Hippocampal formation (tissue), 2 donors: ENCODE measurements at places on chromosomes 2 and 18.

DNA sequence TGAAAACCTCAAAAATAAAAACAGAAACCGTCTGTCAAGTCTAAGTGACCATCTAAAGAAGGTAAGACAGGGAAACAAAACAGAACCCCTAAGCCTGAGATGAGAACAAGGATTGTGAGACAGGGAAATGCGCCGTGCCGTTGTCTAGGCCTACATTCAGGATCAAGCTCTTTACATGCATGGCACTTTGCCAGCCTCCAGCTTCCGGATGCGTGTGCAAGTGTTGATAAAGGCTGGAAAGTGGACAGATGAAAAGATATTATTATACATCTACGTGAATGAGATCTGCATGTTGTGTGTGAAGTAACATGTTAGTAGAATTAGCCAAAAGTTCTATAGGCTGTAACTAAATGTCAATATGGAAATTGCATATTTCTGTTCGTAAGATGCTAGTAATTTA lies 28.6 kb upstream of the TMEM87B start:
- no peak for DNase-seq

DNA sequence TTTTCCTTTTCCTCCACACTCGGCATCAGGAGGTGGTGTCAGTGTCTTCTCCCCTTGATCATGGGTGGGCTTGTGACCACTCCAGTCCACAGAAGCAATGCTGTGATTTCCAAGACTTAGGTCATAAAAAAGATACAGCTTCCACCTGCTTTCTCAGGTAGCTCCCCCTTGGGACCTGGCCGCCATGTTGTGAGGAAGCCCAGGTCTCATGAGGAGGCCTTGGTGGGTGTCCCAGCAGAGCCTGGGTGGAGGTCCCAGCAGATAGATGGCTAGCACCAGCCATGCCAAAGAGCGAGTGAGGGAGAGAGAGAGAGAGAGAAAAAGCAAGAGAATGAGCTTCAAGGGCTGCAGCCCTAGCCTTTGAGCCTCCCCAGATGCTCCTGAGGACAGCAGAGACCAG lies 16.0 kb downstream of the SLC66A2 start:
- DNase-seq, result no peak

DNA sequence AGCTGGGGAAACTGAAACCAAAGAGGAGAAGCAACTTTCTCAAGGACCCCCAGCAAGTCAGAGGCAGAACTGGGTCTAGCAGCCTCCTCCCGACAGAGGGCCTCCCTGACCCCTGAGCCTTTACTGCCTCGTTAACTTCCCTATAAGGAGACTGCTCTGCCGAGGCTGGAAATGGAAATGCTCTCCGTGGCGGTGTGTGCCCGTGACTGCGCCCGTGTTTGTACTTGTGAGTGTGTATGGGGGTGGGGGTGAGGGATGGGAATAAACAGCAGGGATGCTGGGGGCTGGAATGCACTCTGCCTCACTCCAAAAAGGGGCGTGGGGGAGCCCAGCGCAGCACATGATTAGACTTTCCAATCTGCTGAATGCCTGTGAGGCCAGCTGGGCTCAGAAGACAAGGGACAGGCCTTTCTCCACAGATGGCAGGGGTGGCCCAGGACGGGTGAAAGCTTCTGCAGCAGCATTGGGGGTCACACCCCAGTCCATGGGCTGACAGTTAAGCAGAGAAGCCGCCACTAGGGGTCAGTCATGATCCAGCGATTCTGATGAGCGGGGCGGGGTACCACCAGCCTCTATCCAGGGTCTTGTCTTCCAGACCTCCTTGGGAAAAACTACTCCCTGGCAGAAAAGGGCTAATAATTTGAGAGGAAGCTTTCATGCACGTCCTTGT lies 26.8 kb downstream of the MPHOSPH10 start:
- DNase-seq, result peak; percentile 30

GRCh38 chr2:135378591-135378990 lies 152.4 kb downstream of the ZRANB3 start:
- no peak for DNase-seq

DNA sequence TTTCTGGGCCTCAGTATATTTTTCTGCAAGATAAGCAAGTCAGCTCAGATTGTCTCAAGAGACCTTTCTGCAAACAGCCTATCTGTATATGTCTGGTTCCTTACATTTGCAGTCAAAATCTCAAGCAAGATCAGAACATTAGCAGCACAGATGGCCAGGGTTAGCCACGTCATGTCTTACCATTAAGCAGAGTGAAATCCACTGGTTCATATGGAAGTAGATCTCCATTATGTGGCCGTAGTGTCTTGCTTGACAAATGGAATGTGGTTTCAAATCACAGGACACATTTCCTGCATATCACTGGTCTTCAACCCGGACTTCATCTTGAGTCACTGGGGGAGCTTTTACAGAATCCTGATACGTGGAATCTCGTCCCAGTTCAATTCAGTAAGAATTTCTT lies 500.2 kb downstream of the FBXO15 start:
- DNase-seq, result no peak

GRCh38 chr2:974054-974453 lies 23.4 kb downstream of the SNTG2 start:
- no peak for DNase-seq

- no peak for DNase-seq
Measured at GRCh38 chr2:29304399-29305060, 189.3 kb downstream of the CLIP4 start.

DNA sequence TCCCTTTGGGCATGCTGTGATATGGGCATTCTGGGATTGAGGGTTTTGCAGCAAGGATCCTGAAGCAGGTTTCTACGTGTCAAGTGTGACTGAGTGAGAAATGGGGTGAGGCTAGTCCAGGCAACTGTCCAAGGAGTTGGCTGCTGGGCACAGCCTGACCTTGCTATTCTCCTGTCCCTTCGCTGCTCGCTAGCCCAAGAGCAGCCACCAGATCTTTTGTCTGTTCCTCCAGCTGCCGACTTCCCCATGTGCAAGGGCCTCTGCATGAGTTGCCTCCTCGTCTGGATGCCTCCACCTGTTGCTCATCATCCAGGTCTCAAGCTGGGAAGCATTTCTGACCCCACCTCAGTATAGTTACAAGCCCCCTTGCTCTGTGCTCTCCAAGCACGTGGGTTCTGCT lies 71.1 kb downstream of the DYSF start:
- no peak for DNase-seq

GRCh38 chr2:8606649-8607550 lies 75.0 kb upstream of the ID2 start:
- DNase-seq, result no peak

DNA sequence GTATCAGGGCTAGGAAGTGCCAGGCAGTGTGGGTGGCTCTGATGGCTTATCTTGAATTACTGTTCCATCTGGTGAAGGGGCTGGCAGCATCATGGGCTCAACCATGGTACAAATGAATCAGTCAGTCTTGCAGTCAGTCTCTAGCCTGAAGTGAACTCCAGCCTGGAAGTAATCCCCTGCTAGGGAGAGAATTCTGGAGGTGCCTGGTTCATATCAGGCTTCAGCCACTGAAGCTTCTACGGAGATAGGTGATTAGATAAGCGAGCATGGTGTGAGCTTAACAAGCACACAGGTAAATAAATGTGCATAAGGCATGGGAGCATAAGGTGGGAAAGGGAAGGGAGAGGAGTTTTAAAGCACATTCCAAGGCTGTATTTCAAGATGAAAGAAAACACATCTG lies 541.7 kb downstream of the MBD2 start:
- DNase-seq, result no peak

- no peak for DNase-seq
Measured at GRCh38 chr18:37346048-37346447, 219.6 kb downstream of the CELF4 start.

GRCh38 chr2:51649366-51649765 lies 617.4 kb upstream of the NRXN1 start:
- peak; percentile 1 for DNase-seq

- DNase-seq, result no peak
Measured at GRCh38 chr2:39431592-39432316, 5.3 kb downstream of the MAP4K3 start.

- DNase-seq, result no peak
Measured at GRCh38 chr2:152200565-152201465, 25.3 kb upstream of the STAM2 start.

GRCh38 chr2:133574620-133575019 lies 6.4 kb upstream of the NCKAP5 start:
- DNase-seq, result no peak

DNA sequence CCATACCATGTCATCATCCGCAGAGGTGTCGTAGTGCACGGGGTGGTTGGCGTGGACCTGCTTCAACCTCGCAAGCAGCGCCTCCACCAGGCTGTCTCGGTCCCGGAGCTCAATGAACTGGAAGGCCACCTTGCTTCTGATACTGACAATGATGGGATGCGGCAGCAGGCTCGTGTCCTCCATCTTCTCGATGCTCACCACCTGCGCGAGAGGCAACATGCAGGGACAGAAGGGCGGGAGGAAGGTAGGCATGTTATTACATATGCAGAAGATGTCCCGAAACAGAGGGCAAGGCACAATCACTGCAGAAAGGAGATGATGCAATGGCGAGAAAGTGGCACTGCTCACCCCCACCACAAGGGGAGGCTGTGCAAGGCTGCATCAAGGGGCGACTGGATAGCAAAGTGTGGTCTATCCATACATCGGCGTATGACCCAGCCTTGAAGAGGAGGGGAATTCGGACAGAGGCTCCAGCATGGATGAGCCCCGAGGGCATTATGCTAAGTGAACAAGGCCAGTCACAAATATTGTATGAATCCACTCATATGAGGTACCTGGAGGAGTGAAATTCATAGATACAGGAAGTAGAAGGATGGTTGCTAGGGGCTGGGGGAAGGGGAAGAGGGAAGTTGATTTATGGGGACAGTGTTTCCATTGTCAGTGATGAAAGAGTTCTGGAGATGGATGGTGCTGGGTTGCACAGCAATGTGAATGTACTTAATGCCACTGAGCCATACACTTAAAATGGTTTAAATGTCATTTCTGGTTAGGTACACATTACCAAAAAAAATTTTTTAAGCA lies 36.6 kb downstream of the RPL31 start:
- no peak for DNase-seq

- DNase-seq, result no peak
Measured at GRCh38 chr2:100630473-100630977, 67.7 kb downstream of the PDCL3 start.

GRCh38 chr18:50642439-50642838 lies 82.6 kb downstream of the MAPK4 start:
- DNase-seq, result no peak

DNA sequence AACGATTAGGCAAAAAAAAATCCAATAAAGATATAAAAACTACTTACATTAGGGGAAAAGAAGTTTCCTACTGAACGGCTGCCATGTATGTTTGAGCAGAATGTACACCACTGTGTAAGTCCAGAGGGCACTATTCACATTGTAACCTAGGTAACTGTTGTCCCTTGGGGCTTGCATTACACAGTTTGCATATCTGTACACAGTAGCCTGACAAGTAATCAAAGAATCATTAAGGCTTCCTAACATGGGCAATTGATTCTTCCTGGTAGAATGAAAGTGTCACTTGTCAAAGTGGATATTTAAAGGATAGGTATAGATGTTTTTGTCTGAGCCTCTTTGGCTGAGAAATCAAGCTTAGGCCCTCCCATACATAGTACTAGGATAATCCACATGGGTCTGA lies 39.1 kb downstream of the PLEK start:
- no peak for DNase-seq

DNA sequence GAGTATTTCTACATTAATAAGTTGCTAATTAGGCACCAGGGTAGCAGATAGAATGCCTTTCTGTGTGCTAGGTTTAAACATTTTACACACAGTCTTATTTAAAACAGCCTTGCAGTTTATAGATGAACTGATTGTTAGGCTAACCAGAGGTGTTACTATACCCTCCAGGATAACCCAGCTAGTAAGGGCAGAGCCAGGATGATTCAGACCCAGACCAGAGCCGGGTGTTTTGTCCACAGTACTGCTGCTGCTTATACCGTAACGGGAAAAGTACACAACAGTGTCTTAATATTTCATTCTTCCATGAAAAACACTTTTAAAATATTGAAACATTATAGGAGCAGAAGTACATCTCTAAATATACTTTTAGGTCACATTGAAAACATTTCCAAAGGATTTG lies 82.7 kb downstream of the MALT1 start:
- no peak for DNase-seq

GRCh38 chr2:206988884-206989283 lies 49.6 kb downstream of the CPO start:
- DNase-seq, result no peak

GRCh38 chr2:216517447-216518225 lies 19.0 kb downstream of the RPL37A start:
- DNase-seq, result no peak

DNA sequence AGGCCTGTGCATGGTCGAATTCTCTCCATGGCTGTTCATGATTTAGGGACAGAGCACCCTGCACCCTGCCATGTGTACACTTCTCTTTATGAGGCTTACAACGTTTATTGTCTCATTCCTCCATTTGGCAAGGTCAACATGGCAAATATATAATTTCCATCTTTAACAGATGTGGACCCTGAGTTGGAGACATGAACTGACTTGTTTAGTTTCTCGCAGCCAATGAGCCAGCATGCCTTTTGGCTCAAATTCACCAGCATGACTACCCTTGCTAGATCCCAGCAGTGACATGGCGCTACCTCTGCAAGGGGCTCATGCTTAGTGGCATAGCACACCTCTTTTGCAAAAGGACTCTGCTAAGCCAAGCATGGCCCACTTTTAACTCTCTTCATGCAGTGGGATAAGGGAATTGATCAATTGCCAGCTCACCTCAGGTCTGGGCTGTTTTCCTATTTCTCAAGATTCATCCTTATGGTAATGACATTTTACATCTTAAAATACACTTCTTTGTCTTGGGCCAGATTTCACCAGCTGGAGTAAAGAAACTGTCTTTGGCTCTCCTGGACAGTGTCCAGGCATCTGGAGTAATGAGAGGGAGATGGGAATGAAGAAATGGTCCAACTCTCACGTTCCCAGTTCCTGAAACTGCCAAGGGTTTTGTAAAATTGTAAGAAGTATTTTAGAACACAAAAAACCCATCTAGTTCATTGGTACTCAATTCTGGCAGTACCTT lies 159.5 kb downstream of the SETBP1 start:
- no peak for DNase-seq

- no peak for DNase-seq
Measured at GRCh38 chr2:16726147-16726546, 60.5 kb upstream of the CYRIA start.

GRCh38 chr2:191571163-191571769 lies 106.7 kb upstream of the NABP1 start:
- DNase-seq, result peak; percentile 50

DNA sequence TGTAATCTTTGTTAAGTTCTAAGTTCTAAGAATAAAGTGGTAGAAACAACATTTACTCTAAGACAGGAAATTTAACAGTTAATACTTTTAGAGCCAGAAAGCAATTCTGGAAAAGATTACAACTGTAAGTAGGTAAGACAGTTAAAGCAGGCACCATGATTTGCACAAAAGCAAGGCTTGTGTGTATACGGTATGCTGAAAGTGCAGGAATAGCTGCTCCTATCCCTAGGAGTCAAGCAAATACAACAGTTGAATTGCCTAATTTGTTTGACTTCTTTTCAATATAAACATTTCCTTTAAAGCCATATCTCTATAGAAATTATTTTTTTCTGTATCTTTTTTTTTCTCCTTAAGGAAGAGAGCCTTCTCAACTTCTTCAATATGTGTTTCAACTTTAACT lies 116.4 kb downstream of the KCNJ3 start:
- no peak for DNase-seq
